ENCODE measurements at places on chromosomes 12 and 14.
A peak's percentile ranks its signal among the peaks of the same experiment; 100 is the strongest.

DNA sequence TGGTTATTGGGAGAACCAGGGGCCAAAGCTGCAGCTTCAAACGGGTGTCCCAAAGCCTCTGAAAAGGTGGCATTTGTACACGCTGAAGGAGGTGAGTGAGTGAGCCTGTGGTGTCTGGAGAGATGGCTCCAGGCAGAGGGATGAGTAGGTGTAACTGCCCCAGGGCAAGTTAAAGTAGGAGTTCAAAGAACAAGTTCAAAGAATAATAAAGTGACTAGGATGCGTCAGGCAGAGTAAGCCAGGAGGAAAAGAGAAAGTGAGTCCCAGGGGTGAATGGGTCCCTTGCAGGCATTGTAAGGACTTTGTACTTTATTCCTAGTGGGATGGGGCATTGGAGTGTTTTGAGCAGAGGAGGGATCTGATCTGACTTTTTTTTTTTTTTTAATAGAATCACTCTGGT, 201.4 kb upstream of the PWP1 start:
- no peak for DNase-seq

DNA sequence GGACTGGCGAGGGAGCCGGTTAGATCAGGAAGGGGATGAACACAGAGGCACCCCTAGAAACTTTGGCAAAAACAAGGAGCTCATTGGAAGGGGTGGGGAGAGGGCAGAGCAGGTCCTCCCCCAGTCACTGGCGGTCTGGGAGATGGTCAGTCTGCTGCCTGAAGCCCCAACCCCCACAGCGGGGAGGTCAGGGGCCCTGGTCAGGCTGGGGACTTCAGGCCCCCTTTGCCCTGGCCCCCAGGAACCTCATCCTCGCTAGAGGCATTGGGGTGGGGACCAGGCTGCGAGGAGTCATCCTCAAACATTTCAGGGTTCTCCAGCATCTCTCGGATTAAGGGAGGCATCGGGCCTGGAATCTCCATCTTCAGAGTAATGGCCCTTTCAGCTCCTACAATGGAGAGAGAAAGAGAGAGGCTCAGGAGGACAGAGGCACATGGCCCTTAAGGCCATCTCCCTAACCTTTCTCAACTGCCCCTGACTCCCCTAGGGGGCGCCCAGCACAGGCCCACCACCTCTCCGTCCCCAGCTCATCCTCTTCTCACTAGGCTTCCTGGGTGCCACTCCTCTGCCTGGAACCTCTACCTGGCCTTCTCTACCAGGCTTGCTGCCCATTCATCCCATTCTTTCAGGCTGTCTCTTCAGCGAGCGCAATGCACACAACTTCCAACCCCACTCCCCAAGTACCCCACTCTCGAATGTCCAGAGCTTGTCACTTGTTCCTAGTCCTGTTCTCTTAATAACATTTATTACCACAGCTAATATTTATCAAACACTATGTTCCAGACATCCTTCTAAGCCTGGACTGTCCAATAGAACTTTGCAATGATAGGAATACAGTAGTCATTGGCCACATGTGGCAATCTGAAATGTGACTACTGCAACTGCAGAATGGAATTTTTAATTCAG, 4.7 kb upstream of the ITGB7 start:
- DNase-seq = no peak

- no peak for DNase-seq
Observed at GRCh38 chr14:61719344-61720293, 24.3 kb downstream of the HIF1A start.

DNA sequence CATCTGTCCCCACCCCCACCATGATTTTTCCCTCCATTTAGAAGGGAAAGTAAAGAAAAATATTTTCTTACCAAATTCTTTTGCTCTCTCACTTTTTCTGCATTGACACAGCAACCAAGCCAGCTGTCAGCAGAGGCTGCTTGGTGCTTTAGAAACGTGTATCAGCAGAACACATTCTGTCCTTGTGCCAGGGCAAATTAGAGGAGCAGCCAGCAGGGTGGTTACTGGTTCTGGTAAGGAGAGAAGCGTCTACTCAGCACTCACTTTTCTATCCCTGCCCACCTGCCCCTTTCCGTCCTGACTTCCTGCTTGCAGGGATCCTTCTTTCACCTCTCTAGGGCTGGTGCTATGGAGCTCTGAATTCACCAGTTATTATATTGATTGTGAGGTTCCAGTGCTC, 327.5 kb upstream of the PDE3A start:
- no peak for DNase-seq

- DNase-seq = peak; percentile 75
Observed at GRCh38 chr12:59698600-59698999, 102.8 kb downstream of the SLC16A7 start.

GRCh38 chr12:120944645-120945217, 33.6 kb upstream of the HNF1A start:
- DNase-seq = no peak

DNA sequence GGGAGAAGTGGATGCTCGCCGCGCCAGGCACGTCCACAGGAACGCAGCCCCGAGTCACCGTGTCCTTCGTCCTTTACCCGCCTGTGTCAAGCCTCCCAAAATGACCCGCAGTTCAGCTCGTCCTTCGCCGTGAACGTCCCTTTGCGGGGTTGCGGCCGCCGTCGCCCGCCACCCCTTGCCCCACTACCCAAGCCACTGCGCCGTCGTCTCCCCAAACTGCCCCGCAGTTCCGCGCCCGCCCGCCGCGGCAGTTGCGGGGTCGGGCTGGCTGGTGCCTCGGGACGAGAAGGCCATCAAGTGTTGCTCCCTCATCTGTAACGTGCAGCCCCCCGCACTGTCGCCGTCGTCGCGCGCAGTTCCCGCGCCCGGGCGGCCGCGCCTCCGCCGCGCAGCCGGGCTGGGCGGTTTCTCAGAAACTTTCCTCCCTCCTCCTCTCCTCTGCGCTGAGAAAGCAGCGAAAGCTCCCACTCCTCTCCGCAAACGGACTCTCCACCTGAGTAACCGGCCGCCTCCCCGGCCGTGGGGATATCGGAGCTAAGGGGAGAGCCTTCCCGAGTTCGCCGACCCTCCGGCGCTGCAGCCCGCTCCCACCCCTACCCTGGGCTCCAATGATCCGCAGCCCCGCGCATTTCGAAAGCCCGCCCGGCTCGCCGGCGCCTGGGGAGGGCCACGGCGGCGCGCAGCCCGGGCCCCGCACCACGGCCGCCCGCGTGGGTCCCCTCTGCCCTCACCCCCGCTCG, 6.7 kb downstream of the CDKN1B start:
- DNase-seq = no peak

GRCh38 chr12:121495746-121496145, 85.1 kb downstream of the KDM2B start:
- DNase-seq = no peak

DNA sequence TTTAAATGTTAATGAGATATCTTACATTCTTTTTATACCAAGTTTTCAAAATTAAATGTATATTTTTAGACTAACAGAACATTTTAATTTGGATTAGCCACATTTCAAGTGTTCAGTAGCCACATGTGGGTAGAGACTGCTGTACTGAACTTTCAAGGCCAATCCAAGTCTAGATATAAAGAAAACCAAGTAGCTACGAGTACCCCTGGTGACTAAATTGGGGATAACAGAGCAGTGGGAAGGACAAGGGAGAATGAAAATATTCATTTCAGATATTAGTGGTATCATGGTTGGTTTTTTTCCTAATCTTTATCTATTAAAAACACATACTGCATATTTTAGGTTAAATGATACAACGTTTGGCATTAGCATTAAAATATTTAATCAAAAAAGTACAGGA, 69.4 kb upstream of the RHOJ start:
- DNase-seq = no peak

DNA sequence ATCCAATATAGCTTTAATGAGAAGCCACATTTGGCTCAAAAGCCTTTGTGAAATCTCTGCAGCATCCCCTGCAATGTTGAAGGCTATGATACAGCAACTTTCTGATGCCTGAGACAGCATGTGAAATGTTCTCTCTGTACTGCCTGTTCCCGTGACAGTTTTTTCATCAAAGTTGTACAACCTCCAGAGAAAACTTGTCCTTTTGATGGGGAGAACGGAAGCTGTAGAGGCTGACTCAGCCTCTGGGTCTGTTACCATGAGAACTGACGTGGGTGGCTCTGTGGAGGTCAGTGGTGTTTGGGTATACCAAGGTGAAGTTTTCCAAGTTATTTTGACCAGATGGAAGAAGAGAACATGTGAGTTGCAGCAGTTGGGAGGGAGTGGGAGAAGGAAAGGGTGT, 17.0 kb downstream of the SLC4A8 start:
- no peak for DNase-seq

DNA sequence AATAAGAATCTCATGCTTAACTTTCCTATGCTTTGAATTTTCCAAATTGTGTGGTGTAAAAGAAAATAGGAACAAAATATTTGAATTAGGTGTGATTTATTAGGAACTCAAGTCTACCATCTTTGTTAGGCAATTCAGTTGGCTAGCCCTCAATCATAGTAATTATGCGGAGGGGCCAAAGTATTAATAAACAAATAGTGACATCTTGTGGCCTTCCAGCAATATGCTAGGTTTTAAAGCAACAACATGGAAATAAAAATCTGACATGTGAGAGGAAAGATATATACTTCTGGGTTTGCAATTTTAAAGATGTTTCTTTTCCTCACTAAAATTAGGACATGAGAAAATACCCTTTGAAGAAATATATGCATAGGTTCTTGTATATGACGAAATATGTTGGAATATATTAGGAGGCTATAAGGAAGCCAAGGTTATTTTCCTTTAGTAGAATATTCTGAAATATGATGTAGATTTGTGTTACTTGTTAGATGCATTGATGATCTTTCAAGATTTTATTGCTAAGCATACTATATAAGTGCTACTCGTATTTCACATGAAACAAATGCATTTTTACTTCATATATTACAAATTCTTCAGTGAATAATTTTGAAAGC, 200.4 kb downstream of the PTPRO start:
- no peak for DNase-seq

DNA sequence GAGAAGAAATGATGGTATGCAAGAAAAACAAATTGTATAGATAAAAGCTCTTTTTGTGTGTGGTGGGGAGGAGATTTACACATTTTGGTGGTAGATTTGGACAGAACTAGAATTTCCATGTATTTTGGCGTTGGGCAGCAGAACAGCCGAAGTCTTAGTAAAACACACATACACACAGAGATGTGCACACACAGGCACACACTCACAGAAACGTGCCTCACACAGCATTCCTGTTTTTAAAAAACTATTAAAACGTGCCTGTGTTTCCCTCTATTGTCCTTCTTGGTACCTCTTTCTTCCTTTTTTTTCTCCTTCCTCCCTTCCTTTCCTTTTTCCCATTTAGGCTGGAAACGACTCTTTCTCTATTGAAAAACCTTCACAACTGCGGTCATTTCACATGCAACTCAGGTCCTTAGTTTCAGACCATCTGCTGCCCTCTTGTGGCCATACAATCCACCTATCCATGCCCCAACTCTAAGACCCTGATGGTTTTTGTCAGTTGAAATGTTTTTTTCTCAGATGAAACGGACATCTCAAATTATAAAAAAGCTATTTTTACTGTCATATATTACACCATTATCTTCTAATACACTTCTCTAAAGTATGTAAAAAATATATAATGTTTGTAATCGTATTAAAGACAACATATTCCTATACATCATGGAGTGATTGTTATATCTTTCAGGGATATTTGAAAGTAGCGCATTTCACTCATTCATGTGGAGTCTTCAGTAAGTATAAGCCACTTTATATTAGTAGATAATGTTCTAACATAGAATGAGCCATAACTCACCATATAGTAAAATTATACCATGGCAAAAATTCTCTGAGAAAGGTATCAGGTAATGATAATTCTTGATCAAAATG, 386.7 kb upstream of the NOVA1 start:
- peak; percentile 18 for DNase-seq

DNA sequence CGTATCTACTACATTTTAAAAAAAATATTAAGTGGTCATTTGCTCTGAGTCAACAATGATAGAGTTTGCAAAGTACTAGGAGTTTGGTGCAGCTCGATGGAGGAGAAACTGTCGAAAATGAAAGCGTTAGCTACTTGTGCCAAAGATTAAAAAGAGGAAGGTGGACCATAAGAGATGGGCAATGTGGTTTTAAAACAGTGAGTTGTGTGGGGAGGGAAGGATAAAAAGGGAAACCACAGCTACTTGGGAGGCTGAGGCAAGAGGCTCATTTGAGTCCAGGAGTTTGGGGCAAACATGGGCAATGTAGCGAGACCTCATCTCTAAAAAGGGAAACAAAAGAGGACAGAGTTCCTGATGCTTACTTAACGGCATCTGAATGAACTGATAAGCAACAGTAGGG, 18.2 kb upstream of the STRAP start:
- DNase-seq = no peak

GRCh38 chr12:120710031-120710804, at the start of gene UNC119B:
Gene UNC119B, plus strand, starts transcription at chr12:120710458. Its CDS starts 17 bp downstream, at chr12:120710475.
- DNase-seq = no peak

- DNase-seq = no peak
Observed at GRCh38 chr12:52253391-52254179, 20.5 kb downstream of the KRT7 start.

- DNase-seq = no peak
Observed at GRCh38 chr14:21398901-21399300, 15.1 kb upstream of the SUPT16H start.

GRCh38 chr12:6560501-6561205, 4.8 kb upstream of the IFFO1 start:
- DNase-seq = no peak

- DNase-seq = no peak
Observed at GRCh38 chr14:59688224-59689170, 111.9 kb upstream of the CCDC175 start.

DNA sequence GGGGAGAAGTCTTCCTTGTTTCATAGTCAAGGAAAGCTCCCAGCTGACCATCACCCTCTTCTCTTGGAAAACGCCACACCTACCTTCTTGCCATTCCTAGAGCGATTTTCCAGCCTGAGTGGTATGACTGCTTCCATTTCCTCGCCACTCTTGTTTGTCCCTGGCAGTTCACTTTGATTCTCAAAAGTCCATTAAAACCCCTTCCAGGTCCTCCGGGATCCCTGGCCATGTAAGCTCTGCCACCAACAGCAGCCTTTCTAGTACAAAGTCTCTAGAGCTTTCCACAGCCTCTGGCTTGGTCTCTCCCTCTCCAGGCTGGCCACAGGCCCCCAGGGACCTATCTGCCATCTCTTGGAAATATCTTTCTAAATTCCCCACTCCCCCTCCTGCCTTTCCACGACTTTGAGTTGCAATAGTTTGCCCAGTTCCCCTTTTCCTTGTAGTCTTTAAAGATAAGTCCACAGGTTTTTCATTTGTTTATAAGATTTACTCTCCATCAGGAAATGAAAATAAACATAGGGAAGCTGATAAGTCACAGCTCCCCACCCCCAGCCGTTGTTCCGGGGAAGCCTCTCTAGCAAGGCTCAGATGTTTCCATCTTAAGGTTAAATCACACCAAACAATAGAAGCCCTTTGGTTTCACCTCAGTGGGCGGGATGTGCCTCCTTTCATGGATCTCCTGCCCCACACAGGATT, 42.9 kb upstream of the SINHCAF start:
- DNase-seq = no peak

GRCh38 chr14:100096656-100097055, 31.4 kb downstream of the EVL start:
- peak; percentile 32 for DNase-seq
